ENCODE measurements at places on chromosomes 7 and 10. TPM values are rescaled to one million over a fixed set of nuclear protein-coding genes. Genes with fewer than 3 reads are reported as not detected.

The FAM171A1 gene
- 15.4 TPM for total RNA-seq

The PTTG1IP2 gene
- not detected for total RNA-seq

The CUEDC2 gene
- total RNA-seq, result 43.2 TPM

The EIF3B gene
- total RNA-seq, result 180 TPM

The SPDYE1 gene
- total RNA-seq, result not detected

The TRUB1 gene
- 27.7 TPM for total RNA-seq

The ANK3 gene
- 464 TPM for total RNA-seq

The GPR22 gene
- not detected for total RNA-seq

The CYP26A1 gene
- total RNA-seq, result not detected

The FAM24B gene
- 3.7 TPM for total RNA-seq

The ATRNL1 gene
- 4.9 TPM for total RNA-seq

The ZNF727 gene
- 1.8 TPM for total RNA-seq

The CDCA7L gene
- 12.9 TPM for total RNA-seq

The TMEM176A gene
- not detected for total RNA-seq

Data from aortic smooth muscle cell (primary cell).